Astrocyte (in vitro differentiated cells and primary cell): ENCODE measurements at places on chromosomes 11 and 22. TPM values are rescaled to one million over a fixed set of nuclear protein-coding genes. Genes with fewer than 3 reads are reported as not detected.

The MYOD1 gene
- not detected in 2 replicates for total RNA-seq

DNA sequence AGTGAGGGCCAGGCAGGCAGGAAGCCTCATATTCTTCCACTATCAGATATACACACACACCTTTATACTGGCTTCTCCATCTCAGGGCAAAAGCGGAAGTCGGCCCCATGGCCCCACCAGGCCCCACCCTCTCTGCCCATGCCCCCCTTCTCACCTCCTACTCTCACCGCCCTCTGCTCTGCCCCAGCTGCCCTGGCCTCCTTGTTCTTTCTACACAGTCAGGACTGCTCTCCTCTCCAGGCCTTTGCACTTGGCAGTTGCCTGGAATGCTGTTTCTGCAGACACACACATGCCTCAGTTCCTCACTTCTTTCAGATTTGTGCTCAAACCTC is 25.3 kb downstream of the OTOG start:
- H3K4me3 ChIP-seq = no peak overlapping the region
- no peaks in the 10 kb centered on the region for H3K4me1 ChIP-seq
- no peaks in the 10 kb centered on the region for H3K27me3 ChIP-seq

The PLAAT2 gene
- total RNA-seq = 0.52 TPM in 1 of 2 replicates, not detected in the other

DNA sequence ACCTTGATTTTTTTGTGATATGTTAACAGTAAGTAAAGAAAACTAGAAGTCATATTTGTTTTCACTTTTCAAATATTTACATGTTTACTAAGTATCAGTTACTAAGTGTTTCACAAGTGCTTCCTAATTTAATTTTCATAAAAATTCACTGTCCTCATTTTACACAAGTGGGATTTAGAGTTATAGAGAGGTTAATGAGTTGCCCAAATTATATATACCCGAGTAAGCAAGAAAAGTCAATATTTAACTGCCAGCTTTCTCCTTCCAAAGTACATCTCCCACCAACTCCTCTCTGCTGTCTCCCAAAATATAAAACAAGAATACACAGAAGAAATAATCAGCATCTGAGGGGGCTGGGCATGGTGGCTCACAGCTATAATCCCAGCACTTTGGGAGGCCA is 896.7 kb upstream of the ANO3 start:
- H3K27me3 ChIP-seq = no peaks in the 10 kb centered on the region
- DNase-seq = no peak
- H3K4me1 ChIP-seq = no peaks in the 10 kb centered on the region
- no peak overlapping the region for H3K27ac ChIP-seq

The TIMM10 gene
- total RNA-seq = 56.1 and 60.3 TPM in 2 replicates

- no peaks in the 10 kb centered on the region for H3K36me3 ChIP-seq
- H3K4me1 ChIP-seq = no peaks in the 10 kb centered on the region
- H3K4me3 ChIP-seq = no peak overlapping the region
- H3K27ac ChIP-seq = no peak overlapping the region
- no peaks in the 10 kb centered on the region for H3K27me3 ChIP-seq
Observed at GRCh38 chr22:44913198-44913983, 96.4 kb downstream of the PHF21B start.

GRCh38 chr11:126332221-126332711 is 23.2 kb upstream of the ST3GAL4 start:
- no peaks in the 10 kb centered on the region for H3K36me3 ChIP-seq
- H3K27me3 ChIP-seq = no peaks in the 10 kb centered on the region
- H3K4me3 ChIP-seq = no peak overlapping the region
- peak overlapping the region; percentile 12 for H3K27ac ChIP-seq
- peaks cover 23% of the 10 kb centered on the region for H3K4me1 ChIP-seq

DNA sequence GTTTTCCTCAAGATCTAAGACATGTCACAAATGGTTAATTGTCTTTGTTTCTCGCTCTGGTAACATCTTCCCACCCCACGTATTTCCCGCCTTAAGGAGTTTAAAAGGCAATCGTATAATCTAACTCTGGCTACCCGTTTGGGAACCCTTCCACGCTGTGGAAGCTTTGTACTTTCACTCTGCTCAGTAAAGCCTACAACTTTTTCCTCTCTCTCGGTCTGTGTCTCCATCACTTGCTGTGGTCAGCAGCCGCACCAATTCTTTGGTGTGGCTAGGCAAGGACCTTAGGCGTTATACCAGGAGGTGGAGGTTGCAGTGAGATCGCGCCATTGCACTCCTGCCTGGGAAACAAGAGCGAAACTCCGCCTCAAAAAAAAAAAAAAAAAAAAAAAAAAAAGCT is 1430.1 kb downstream of the LRRC4C start:
- no peaks in the 10 kb centered on the region for H3K4me1 ChIP-seq
- H3K27me3 ChIP-seq = no peaks in the 10 kb centered on the region
- no peak overlapping the region for H3K4me3 ChIP-seq
- no peak for DNase-seq

DNA sequence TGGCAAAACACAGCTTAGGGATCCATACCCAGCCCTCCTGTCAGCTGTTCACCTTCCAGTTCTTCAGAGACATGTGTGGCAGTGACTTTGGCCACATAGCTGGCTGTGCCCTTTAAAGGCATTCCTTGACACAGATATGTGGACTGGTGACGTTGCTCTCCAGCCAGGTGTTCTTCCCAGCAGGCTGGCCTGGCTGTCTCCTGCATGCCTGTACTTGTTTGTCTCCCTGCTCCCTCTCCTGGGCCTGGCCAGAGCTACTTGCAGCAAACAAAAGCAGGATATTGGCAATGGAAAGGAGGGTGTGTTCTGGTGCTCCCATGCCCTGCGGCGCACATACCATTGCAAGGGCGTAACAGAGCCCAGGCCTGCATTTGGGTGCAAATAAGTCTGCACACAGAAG is 38.3 kb downstream of the PIK3IP1 start:
- H3K4me3 ChIP-seq = no peak overlapping the region
- peaks cover 23% of the 10 kb centered on the region for H3K4me1 ChIP-seq
- peaks cover 17% of the 10 kb centered on the region for H3K36me3 ChIP-seq
- H3K27ac ChIP-seq = no peak overlapping the region
- H3K27me3 ChIP-seq = no peaks in the 10 kb centered on the region
